ENCODE measurements at places on chromosomes 11 and 22.
A peak's percentile ranks its signal among the peaks of the same experiment; 100 is the strongest.

DNA sequence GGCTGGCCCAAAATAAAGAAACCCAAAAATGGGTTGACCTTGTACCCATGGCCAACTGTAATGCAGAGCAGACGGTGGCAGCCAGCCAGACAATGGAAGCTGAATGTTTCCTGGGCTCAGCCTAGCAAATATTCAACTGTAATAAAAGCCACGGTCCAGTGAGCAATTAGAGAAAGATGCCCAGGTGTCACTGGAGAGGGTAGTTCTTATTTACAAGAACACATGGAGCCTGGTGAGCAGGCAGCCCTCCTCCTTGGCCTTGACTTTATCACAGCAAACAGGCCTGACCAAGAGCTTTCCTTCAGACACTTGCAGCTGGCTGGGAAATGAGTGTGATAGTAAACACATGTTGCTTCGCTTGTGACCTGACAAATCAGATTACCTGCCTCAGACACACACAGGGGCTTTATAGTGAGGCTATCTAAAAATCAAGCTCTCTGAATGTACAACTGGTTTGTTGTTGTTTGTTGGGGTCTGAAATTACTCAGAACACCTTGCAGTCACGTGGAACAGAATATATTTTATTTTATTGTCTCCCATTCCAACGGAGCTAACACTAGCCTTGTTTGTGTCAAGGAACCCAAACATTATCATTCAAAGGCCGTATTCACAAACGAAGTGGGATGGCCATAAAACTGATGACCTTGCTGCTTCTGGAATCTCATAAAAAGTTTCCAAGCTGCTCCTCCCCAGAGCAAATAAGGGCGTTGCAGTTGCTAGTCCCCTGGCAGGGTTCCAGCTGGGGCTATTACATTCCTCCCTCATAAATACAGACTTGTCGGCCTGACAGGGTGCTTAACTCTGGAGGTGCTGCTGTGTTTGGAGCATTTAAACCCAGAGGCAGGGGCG is 161.1 kb downstream of the BBOX1 start:
- DNase-seq = no peak

GRCh38 chr11:60917267-60917666 is 3.3 kb downstream of the TMEM109 start:
- DNase-seq = no peak

DNA sequence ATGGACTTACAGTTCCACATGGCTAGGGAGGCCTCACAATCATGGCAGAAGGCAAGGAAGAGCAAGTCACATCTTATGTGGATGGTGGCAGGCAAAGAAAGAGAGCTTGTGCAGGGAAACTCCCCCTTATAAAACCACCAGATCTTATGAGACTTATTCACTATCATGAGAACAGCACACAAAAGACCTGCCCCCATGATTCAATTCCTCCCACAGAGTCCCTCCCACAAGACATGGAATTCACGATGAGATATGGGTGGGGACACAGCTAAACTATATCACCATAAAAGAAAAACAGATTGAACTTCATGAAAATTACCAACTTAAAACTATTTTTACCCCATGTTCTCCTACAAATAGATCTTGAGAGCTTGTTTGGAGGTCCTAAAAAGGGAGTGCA is 19.6 kb downstream of the ENTHD1 start:
- no peak for DNase-seq

- DNase-seq = no peak
Observed at GRCh38 chr22:48797731-48798130, 1029.9 kb downstream of the BRD1 start.

GRCh38 chr22:27875951-27876350 is 43.1 kb downstream of the PITPNB start:
- DNase-seq = no peak

DNA sequence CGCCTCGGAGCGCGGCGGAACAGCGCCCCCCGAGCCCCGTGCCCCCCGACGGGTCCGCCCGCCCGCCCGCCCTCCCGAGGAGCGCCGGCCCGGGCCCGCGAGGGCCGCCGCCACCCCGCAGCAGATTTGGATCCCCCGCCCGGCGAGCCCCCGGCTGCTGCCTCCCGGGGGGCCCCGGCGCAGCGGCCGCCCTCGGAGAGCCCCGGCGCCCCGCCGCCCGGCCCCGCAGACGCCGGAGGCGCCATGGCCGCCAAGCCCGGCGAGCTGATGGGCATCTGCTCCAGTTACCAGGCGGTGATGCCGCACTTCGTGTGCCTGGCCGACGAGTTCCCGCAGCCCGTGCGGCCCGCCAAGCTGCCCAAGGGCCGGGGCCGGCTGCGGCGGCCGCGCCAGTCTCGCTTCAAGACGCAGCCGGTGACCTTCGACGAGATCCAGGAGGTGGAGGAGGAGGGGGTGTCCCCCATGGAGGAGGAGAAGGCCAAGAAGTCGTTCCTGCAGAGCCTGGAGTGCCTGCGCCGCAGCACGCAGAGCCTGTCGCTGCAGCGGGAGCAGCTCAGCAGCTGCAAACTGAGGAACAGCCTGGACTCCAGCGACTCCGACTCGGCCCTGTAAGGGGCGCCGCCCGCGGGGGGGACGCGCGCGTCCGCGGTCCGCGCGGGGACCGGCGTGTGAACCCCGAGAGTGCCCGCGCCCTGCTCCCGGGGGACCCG is 380 bp downstream of the C11orf96 start:
- DNase-seq = peak; percentile 39
